Naive thymus-derived CD4-positive, alpha-beta T cell (primary cell): ENCODE measurements at places on chromosomes 5 and 9.
A peak's percentile ranks its signal among the peaks of the same experiment; 100 is the strongest.

DNA sequence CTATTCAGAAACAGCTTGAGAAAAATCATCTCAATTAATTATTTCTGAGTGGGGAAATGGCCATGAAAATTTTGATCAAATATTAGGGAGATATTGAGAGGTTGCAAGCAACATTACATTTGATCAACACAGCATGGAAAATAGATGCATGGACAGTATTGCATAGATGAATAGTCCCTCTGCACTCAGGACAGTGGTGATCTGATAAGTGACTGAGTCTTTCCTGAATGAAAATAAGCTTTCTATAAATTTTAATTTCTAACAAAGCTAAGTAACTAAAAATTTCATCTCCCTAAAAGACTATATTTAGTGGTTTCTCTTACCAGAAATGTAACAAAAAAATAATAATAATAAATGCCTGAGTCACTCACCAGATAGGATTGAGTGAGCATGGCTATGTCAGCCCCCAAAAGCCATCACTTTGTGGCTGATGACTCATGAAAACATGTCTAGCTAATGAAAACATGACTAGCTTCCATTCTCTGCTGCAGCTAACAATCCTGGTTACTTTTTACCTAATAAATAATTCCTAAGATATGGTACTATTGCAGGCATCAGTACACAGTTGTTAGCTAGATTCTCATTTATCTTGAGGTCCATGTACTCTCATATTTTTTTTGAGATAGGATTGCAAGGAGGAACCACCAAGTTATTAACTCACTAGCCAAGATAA is 1294.8 kb upstream of the ACO1 start:
- DNase-seq = no peak

- DNase-seq = no peak
Measured at GRCh38 chr9:36317766-36318165, 59.5 kb upstream of the GNE start.

- DNase-seq = no peak
Measured at GRCh38 chr5:168879331-168879730, 300.2 kb upstream of the PANK3 start.

GRCh38 chr9:136216541-136217244 is 11.8 kb upstream of the LHX3 start:
- DNase-seq = no peak

DNA sequence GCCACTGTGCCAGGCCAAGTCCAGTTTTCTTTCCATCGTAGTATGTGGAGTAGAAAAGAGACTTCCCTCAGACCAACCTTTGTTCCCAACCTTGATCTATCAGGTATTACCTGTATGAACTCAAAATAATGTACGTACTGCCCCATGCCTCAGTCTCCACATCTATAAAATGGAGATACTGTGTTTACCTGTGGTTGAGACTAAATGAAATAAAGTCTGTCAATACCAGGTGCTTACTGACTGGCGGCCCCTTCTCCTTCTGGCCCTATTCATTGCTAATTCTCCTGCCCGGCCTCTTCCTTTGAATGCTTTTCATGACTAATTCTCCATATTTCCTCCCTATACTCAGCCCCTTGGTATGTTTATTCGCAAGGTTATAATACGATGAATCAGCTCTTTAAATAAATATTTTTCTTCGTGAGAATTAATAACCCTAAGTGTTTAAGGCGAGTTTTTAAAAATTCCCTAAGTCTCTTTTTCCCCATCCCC is 89.6 kb upstream of the BASP1 start:
- no peak for DNase-seq

DNA sequence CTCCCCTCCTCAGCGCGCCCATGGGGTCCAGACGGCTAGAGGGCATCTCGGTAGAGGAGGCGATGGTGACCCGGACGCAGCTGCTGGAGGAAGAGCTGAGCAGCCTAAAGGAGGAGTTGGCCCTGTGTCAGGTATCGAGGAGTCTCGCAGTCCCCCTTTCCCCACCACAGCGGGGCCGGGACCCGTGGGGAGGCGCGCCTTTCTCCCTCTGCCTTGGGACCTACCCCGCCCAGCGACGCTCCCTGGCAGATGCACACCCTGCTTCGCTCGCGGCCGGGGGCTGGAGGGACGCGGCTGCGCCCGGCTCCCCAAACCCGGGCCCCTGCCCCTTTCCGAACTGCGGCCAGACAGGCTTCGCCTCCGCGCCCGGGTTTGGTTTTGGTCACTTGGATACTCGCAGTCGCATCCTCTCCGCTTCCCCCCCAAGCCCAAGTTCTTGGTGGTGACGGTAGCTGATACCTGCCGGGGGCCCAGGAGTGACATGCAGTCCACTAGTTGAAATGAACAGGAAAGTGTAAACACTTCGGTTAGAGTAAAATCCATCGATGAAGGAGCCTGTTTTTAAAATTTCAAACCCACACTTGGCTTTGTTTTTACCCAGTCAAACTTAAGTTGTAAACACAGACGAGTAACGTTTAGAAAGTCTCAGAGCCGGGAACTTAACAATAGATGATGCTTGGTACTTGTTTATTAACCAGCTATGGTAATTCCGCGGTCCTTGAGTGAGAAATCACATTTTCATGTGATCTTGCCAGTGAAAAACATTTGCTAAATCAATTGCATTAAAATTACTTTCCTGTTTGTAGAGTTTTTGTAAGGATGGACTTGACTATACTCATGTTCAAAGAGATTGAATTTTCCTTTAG is 688 bp downstream of the CNTLN start:
- no peak for DNase-seq

GRCh38 chr9:136539427-136540421 is 6.1 kb downstream of the NOTCH1 start:
- peak; percentile 73 for DNase-seq

DNA sequence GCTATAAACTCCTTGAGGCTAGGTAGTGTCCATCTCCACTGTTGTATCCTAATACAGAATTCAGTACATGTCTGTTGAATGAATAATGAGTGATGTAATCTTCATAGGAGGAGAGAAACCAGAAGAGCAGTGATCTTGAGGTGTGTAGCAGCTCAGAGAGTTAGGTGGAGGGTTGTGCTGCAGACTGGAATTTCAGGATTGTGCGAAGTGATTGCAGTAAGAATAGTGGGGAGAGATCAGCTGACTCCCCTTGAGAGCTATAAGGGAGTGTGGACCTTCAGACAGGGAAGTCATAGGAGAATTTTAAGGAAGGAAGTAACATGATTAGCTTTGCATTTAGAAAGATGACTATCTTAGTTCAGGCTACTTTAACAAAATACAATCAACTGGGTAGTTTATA is 4.4 kb downstream of the SNX24 start:
- no peak for DNase-seq

- no peak for DNase-seq
Measured at GRCh38 chr9:79257790-79258351, 313.9 kb upstream of the TLE4 start.

DNA sequence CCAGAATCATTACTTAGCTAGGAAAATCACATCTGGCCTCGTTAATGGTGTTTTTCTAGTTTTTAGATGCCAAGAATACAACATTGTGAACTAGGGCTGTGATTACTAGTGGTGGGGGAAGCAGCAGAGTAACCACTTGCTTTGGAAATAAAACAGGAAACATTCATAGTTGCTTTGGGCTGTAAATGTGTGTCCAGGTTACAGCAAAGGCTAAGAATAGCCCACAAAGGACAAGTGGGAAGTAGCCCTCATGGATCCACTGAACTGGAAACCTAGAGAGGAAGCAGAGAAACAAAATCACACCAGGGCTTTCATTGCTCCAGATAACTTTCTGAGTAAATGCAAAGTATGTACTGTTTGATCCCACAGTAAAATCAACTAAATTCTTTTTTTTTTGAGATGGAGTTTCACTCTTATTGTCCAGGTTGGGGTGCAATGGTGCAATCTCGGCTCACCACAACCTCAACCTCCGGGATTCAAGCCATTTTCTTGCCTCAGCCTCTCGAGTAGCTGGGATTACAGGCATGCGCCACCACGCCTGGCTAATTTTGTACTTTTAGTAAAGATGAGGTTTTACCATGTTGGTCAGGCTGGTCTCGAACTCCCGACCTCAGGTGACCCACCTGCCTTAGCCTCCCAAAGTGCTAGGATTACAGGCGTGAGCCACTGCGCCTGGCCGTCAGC is 56.2 kb upstream of the TNFSF15 start:
- no peak for DNase-seq

- no peak for DNase-seq
Measured at GRCh38 chr5:120053841-120054240, 410.3 kb upstream of the PRR16 start.
